ENCODE measurements at places on chromosomes 13 and 19.

GRCh38 chr19:50549059-50549926, 18.9 kb downstream of the LRRC4B start:
- DNase-seq, result no peak

DNA sequence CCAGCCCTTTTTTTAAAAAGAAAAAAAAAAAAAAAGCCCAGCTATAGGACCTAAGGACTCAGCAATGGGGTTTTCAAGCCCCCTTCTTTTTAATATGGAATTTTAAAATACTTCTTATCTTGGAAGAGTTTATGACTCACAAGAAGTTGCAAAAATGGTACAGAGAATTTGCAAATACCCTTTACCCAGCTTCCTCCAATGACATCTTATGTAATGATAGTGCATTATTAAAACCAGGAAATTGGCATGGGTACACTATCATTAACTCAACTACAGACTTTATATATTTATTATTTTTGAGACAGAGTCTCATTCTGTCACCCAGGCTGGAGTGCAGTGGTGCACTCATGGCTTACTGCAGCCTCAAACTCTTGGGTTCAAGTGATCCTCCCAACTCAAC, 16.1 kb downstream of the TMEM38A start:
- no peak for DNase-seq

- no peak for DNase-seq
Measured at GRCh38 chr13:53807251-53807834, 778.7 kb downstream of the OLFM4 start.

DNA sequence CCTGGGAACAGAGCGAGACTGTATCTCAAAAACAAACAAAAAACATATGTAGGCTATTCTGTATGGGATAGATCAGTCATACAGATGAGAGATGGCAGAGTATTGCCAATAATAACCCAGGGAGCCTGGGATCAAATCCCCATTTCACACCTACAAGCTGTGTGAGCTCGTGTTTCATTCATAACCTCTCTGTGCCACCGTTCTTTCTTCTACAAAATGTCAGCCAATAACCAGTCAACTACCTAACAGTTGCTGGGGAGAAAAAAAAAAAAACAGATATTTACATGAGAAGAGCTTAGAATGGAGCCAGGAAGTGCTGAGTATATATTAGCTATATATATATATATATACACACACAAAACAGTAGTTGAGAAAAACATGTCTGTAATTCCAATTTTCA, 6.5 kb upstream of the IFNL2 start:
- no peak for DNase-seq

- DNase-seq, result no peak
Measured at GRCh38 chr13:73092829-73093228, 34.0 kb downstream of the KLF5 start.

DNA sequence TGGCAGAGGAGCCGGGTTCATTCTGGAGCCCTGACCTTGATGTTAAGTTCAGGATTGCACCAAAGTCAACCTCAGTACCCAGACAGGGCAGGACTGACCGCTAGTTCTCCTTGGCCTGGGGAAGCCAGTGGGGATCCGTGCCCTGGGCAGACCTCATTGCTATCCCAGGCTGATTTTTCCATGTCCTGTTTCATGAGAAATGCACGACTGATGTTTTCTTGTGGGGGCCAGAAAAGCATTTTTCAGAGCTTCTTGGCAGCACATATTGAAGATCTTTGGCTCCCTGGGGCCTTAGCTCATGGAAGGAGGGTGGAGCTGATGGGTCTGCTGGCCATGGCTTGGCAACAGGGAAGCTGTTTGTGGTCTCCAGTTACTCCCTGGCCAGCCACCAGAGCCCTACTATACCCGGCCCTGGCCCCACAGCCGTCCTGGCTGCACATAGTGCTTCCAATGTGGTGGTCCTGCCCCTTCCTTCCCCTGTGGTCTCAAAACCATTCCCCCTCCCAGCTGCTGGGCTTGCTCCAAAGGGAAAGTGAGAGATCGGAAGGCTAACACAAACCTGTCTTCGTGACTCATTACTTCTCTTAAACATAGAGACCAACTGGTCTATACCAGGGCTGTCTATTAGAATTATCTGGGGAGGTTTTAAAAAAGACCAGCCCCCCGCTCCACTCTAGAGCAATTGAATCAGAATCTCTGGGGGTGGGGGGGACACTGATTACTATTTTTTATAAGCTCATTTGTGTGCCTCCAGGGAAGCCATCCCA, 11.2 kb downstream of the IL17D start:
- DNase-seq, result no peak

DNA sequence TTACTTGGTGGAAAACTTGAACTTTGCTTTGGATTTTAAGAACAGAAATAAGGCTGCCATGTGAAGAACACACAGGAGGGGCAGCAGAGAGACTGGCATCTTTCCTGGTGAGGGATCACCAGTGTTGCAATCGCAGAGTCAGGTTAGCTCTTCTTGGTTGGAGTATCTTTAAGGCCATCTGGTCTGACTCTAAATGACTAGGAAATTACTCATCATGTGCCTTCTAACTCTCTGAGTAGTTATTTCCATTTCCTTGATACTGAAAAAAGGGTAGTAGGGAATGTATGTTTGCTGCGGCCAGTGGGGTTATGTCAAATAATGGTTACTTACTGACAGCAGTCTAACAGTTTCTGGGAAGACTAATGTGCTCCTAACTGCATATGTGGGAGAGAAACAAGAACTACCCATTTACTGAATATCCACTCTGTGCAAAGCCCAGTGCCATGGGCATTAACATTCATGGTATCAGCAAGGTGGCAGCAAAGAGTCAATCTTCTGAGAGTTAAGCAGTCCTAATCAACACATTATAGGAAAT, 122.1 kb downstream of the COG6 start:
- DNase-seq, result no peak

DNA sequence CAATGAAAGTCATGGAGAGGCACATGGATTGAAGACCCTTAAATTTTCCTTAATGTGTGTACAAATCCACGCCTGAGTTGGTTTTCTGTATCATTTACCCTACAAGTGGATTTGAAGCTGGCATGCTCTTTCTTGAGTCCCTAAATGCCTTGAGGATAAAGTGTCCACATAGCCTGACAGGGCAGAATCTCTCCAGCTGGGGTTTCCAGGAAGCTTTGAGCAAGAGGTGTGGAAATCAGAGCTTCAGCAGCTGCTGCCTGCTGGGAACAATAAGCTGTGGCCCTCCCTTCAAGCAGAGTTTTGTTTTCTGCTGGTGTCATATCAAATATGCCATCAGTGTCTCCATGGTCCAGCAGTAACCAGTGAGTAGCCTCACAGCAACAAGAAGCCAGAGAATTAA, 120.3 kb upstream of the SERTM1 start:
- no peak for DNase-seq

DNA sequence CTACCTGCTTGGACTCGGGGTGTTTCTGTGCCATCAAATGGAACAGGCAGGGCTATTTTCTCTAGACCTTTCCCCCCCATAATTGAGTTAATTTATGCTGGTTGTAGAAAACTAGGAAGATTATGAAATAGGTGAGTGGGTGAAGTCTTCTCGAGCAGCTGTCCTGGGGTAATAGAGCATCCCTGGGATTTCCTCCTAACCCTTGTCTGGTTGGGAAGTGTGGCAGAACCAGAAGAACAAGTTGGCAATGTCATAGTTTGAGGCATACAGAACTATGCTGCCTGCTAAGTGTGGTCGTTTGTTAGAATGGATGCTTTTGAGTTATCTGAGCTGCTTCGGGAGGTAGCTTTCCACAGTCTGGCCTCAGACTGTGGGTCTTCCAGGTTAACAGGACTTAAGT, 3.7 kb downstream of the GATAD2A start:
- DNase-seq, result no peak

GRCh38 chr13:51311957-51312520, 27.5 kb upstream of the SERPINE3 start:
- no peak for DNase-seq

DNA sequence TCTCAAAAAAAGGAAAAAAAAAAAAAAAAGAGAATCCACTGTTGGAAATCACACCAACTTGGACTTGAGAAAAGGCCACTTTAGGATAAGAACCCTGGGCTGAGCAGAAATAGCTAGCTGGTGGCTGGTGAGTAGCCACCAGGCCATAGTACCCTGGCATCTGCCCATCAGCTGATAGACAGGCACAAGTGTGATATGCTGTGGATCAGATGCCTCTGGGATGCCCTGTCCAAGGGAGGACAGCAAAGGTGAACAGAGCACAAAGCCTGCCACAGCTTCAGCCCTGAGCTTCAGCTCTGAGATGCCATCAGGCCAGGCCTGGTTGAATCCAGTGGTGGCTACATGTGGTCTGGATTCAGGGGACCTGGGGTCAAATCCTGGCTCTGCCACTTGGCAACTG, 8.7 kb downstream of the SIRT2 start:
- DNase-seq, result no peak

GRCh38 chr13:76912476-76912875, 26.3 kb upstream of the KCTD12 start:
- DNase-seq, result no peak

DNA sequence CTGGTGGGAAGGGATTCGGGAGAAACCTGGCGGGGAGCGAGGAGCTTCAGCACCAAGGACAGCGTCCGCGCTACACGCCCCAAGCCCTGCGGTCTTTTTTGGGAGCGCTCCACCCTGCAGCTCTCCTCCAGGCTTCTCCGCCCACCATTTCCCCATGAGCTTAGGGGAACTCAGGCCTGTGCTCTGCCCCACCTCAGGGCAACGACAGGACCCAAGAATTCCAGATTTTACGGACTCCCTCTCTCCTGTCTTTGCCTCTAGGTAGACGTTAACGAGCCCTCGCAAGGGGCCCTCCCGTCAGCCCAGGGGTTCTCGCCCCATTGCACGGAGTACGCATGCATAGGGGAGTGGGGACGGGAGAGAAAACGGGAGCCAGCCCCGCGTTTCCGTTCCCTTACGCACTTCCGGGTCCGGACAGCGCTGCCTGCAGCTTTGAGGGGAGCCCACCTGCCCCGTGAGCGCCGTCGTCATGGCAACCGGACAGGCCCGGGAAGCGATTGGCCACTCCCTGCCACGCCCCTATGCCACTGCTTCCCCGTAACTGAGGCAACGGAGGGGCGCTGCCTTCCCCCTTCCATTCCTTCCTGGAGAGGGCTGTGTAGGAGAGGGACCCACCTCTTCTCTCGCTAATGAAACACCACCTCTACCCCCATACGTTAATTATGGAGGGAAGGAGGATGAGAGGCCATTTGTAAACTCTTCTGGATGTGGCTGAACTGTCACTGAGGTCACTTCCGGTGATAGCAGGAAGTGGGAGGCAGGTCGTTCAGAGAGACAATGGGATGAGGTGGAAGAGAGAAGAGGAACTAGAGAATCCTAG, 20.8 kb downstream of the NOVA2 start:
- no peak for DNase-seq

DNA sequence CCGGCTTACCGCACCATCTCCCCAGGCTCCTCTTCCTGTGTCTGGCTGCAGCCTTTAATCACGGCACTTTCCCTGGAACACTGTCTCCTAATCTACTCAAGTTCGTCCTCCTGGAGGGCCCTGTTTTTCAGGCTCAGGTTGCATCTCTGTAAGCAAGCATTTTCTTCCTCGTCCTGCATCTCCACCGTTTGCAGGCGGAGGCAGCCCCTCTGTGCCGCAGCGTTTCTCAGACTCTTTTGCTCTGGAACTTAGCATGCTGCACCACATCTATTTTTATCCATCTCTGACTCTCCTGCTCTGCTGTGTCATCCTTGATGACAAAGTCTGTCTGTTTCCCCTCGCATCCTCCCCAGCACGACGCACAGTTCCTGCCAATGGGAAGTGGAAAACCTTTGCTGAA, 117.5 kb downstream of the ATP8A2 start:
- no peak for DNase-seq

DNA sequence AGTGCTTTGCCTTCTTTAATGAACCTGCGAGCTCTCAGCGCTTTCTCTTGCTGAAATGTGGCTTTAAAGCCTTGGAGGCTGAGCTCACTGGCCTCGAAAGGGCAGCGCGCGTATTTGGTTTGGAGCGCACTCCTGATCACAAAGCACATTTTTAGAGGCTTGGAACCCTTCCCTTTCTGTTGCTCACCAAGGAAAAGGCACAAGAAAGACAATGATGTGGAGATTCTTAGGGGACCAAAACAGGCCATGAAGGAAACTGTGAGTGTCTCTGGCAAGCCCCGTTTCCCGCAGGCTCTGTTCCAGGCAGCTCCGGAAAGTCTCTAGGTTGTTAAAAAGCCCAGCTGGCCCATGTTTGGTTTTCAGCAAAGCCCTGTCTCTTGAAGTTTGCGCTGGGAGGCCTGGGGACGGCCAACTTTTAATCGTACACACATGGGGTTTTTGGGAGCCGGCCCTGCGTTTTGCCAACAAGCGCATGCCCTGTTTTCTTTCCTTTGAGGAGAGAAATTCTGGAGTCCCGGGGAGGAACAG, 9.4 kb upstream of the SPC24 start:
- DNase-seq, result no peak

DNA sequence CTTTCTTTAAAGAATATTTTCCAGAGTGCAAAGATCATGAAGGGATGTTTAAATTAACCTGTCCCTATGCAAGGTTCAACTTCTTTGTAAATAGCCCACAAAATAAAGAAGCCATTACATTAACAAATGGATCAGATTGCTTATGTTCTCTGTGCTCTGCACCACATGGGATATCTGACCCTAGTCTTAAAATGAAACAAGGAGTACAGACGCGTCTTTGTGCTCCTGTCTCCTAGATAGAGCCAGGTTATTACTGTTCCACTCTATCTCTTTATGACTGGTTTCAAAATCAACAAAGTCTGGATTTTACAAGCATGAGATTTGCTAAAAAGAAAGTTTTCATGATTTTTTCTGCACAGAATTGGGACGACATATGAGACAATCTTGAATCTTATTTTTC, 339.4 kb downstream of the KLF12 start:
- DNase-seq, result no peak

GRCh38 chr13:78326633-78327032, 276.7 kb downstream of the POU4F1 start:
- no peak for DNase-seq

GRCh38 chr13:39448834-39449233, 154.2 kb downstream of the LHFPL6 start:
- DNase-seq, result no peak

DNA sequence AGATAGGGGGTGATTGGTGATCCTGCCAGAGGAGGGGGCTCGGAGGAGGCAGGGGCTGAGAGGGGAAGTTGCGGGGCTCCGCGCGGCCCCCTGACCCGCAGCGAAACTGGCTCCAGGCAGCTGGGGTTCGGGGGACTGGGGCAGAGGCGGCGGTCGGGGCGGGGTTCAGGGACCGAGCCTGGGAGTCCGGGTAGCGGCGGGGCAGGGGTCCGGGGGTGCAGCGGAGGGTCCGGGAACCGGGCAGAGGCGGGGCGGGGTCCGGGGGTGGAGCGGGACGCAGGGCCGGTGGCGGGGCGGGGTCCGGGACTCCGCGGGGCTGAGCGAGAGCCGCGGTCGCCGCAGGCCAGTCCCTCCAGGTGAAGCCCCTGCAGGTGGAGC, 1.2 kb downstream of the MADCAM1 start:
- no peak for DNase-seq

GRCh38 chr19:12932392-12933286, 872 bp downstream of the FARSA start:
- DNase-seq, result no peak

- no peak for DNase-seq
Measured at GRCh38 chr13:51689663-51689996, 105.4 kb downstream of the WDFY2 start.

- no peak for DNase-seq
Measured at GRCh38 chr19:10557603-10558197, 8.1 kb downstream of the KRI1 start.

- no peak for DNase-seq
Measured at GRCh38 chr13:60869225-60869624, 472.2 kb downstream of the TDRD3 start.
